ENCODE measurements at places on chromosomes 7 and 10.

GRCh38 chr7:117230276-117231046 lies 92.4 kb downstream of the WNT2 start:
- no peak for DNase-seq

GRCh38 chr7:33781796-33782195 lies 123.5 kb upstream of the BMPER start:
- no peak for DNase-seq

DNA sequence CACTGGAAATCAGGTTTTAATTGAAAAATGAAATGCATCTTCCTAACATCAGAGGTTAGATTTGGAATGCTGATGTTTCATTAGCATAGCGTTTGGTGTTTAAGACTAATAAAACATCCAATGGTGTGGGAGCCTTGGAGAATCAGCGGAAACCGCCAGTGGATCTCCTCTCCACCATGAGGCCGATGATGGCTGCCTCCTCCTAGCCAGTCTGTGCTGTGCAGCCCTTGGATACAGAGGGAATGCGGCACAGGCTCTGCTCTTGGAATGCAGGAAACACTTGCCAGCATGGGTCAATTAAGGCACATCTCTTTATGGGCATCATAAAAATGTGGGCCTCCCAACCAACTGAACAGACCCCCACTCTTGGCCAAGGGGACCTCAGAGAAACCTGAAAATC lies 259.9 kb downstream of the GLRX3 start:
- no peak for DNase-seq

DNA sequence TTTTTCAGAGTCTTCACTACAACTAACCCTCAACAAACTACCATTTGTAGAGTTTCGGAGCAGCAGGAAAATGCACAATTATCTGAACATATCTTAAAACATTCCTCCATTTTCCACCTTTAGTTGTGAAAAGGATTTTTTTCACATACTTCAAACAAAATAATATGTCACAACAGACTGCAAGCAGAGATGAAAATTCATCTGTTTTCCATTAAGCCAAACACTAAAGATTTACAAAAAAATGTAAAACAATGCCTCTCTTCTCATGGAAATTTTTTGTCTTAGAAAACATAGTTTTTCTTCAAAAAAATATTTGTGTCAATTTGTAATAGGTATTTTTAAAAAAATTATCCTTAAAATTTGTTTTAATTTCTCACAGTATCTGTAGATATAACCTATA lies 98.9 kb downstream of the ARHGAP12 start:
- DNase-seq, result no peak

GRCh38 chr7:26681819-26682418 lies 182.5 kb downstream of the SKAP2 start:
- no peak for DNase-seq

DNA sequence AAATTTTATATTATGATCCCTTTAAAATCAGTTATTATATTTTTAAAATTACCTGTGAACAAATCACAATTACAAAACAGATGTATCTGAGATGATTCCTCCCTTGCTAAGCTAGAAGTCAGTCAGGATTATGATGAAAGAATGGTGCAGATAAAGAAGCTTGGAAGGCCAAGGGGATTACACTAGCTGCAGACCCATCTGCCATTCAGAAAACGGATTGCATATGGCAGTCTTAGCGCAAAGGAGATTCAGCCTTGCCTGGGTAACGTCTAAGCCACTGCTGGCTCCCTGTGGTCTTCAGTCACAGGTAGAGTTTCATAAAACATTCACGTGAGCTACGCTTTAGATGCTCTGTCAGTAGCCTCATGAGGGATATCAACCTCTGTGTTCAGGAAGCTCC lies 222.2 kb downstream of the POU6F2 start:
- DNase-seq, result no peak

GRCh38 chr7:120843109-120843508 lies 14.8 kb downstream of the TSPAN12 start:
- no peak for DNase-seq

DNA sequence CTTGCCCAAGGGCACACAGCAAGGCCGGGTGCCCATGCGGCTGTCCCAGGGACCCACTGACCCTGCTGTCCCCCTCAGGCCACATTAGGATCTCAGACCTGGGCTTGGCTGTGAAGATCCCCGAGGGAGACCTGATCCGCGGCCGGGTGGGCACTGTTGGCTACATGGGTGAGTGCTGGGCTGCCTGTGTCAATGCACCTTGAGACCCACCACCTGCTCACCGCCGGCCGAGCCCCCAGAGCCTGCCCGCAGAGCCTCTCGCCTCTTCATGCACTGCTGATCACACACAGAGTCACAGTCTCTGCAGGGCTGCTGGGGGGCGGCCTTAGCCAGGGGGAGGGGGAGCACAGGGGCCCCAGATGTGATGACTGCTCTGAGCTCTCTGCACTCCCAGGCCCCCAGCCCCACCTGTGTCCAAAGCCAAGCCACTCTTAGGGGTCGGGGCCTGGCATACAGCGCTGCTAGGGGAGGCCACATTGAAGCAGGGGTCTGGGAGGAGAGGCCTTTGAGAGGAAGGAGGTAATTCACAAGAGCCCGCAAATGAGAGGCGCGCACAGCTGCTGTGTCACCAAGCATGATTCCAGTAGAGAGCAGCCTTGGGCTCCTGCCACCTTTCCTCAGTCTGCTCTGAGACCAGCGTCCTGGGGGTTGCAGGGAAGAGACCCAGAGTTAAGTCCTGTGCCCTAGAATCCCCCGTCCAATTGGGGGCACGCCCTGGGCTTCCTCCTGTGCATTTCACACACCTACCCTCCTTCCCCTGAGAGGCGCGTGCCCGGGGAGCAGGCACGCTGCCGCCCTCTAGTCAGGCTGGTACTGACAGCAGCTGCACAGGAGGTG lies 100.4 kb downstream of the RGS10 start:
- DNase-seq, result no peak

- no peak for DNase-seq
These were observed 502.3 kb upstream of the ZMIZ1 start for GRCh38 chr10:78566284-78567111.

- DNase-seq, result no peak
These were observed 140.5 kb downstream of the CHCHD3 start for GRCh38 chr7:132941428-132941827.

- DNase-seq, result no peak
These were observed 50.2 kb downstream of the EEPD1 start for GRCh38 chr7:36203071-36203790.

- DNase-seq, result no peak
These were observed 2.3 kb upstream of the JAKMIP3 start for GRCh38 chr10:132063432-132063831.

DNA sequence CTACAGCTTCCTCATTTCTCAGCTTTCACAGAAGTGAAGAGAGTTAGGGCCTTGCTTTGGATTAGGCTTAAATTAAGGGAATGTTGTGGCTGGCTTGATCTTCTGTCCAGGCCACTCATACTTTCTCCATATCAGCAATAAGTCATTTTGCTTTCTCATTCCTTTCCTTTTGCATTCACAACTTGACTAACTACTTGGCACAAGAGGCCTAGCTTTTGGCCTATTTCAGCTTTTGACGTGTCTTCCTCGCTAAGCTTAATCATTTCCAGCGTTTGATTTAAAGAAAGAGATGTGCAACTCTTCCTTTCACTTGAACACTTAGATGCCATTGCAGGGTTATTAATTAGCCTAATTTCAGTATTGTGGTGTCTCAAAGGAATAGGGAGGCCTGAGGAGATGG lies 712.0 kb downstream of the INHBA start:
- DNase-seq, result no peak

DNA sequence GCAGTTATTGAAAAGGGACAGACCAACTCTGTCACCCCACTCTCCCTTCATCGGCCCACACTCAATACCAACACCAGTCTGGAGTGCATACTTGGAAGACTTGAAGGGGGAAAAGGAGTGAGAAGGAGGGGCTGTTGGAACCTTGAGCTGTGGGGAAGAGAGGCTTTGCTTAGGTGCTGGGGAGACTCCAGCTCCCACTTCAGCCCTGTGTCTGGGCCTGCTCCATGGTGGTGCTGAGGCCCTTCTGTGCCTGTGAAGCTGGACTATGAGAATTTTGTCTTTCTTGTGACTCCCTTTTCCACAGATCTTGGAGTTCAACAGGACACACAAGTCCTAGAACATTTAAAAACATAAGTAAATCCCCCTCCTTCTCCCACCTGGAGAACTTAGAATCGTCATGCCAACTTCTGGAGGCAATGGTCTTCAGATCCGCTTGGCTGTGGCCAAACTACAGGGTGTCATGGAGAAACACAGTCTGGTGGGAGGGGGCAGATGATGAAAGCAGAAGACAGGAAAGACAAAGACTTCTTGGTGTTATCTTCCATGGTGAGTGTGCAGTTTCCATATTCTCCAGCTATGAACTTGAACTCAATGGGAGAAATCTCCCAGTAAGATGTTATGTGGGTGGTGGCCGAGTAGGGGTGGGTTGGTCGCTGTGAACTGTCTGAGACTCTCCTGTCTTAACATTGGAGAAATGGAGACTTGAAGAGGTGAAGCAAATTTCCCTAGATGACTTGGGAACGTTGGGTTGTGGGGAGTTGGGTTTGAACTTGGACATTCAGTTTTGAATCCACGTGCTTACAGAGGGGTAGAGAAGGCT lies 18.4 kb upstream of the GIMAP8 start:
- no peak for DNase-seq

GRCh38 chr10:23157239-23157681 lies 34.9 kb upstream of the PTF1A start:
- DNase-seq, result no peak

GRCh38 chr10:23517155-23517554 lies 78.3 kb downstream of the OTUD1 start:
- no peak for DNase-seq

DNA sequence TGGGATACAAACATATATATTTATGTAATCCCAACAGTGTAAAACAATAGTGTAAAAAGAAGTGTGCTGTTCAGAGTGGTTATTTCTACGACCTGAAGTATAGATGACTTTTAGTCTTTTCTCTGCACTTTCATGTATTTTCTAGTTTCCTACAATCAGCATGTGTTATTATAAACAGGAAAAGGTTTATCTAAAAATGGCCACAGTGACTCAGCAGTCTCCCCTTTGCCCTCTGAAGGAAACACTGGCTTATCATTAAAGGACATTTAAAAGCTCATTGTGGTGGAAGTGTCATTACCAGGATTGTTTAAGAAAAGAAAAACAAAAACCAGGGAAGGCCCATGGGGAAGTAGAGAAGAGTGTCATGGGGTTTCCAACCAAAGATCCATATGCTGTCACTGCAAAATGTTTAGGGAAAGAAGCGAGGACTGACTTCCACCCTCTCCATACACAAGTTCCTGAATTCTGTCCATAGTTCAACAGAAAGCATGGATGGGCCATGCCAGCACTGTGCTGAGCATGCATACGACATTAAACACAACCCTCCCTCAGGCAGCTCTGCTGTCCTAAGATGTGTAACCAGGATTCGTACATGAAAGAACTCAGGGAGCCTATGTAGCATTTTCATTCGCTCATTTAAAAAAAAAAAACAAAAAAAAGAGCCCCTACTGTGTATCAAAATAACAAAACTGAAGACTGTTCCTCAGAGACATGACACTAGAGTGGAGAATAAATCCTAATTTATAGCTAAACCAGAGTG lies 10.2 kb downstream of the CYREN start:
- no peak for DNase-seq

- DNase-seq, result no peak
These were observed 159.3 kb downstream of the LCOR start for GRCh38 chr10:96991313-96991841.

DNA sequence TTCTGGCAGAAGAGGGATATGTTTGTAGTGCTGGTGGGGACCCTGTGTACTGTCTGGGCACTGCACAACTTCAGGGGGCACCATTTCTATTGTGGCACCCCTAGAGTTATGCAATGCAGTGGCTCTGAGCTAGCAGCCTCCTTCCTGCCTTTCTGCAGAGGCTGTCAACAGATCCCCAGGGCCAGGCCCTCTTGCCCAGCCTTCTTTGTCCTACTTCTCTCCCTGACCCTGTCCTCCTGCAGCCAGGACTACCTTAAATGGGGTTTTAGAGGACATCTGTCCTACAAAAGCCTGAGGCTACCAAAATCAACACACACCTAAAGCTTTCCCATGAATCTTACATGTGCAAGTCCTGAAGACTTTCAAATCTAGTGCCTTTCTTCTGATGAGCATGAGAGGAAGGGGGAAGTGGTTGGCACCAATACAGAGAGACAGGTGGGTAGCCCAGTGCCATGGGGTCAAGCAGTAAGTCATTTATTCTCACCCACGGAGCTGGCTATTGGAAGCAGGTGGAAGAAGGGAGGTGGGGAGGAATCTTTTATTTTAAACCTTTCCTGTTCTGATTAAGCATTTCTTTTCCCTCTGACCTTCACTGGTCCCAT lies 2.4 kb downstream of the SPOCK2 start:
- DNase-seq, result no peak

- DNase-seq, result no peak
These were observed 99.0 kb downstream of the PLPP4 start for GRCh38 chr10:120555842-120556532.

GRCh38 chr10:126210051-126210651 lies 178.1 kb downstream of the ADAM12 start:
- no peak for DNase-seq

DNA sequence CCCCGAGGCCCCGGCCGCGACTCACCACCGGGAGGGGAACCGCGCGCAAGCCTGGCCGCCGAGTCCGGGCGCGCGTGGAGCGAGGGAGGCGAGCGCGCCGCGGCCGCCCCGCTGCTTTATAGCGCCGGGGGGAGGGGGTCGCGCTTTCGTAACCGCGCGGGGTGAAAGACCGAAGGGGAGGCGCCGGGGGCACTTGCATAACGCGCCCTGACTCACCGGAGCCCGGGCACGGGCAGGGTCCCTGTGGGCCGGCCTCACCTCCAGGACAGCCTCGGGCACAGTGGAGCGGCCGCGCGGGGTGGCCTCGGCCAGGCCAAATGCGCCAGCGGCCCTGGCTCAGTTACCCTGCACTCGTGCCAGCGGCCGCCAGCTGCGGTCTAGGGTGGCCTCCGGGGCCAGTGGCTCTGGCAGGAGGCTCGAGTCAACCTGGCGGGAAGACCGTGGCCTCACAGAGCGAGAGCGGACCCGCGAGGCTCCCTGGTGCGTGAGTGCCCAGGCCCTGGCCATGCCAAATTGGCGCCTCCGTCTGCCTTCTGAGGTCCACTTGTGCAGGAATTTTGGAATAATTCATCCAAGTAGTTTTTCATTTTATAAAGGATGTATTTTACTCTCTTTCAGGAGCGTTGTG lies at the start of gene RBP4:
RBP4 (minus strand) TSS at position 90 of the 628 bp plus-strand sequence. CDS start 207 bp downstream, outside the sequence.
- DNase-seq, result no peak

Measured in esophagus squamous epithelium (tissue), 5 donors.